ENCODE measurements at places on chromosomes 6 and 20.

GRCh38 chr20:57211406-57211805 is 55.0 kb downstream of the BMP7 start:
- DNase-seq = no peak

GRCh38 chr6:22249711-22250350 is 47.0 kb downstream of the PRL start:
- no peak for DNase-seq

- DNase-seq = no peak
Measured at GRCh38 chr20:20465252-20465651, 97.3 kb downstream of the INSM1 start.

DNA sequence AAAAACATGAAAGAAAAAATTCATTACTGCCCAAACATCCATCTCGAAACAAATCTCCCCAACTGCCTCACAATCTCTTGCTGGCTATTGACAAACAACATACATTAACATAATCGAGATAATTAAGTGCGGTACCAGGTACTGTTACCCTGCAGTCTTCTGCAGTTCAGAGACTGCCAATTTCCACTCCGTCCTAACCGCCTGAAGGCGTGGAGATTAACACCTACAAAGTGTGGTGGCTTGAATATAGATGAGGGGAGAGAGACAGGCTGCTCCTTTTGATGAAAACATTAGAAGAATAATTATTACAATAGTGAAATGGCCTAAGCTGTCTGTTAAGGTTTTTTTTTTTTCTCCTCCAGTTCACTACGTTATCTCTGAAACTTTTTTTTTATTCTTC is 258.9 kb upstream of the SOX4 start:
- DNase-seq = no peak

DNA sequence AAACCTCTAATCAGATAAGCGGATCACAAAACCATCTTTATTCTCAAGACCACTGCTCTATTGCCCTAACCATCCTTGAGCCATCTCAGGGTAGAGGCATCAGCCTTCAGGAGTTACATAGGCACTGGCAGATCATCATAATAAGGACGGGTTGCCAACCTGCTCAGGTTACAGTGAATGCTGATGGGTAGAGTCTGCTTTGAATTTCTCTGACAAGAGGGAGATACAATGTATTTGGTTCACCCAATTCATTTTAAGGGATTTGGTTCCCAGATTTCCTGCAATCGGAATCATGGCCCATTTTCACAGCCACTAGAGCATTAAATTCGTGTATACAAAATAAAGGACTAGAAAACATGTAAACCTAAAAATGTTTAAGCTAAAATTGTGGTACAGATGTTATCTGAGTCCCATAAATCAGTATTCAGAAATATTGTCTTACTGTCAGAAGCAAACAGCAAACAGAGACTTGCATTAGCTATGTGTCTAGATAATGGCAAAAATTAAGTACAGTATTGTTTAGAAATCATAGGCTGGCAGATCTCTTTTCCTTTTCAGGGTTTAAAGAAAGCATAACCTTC is 41.9 kb upstream of the TMEM170B start:
- DNase-seq = no peak

- no peak for DNase-seq
Measured at GRCh38 chr20:22533823-22534751, 50.3 kb downstream of the FOXA2 start.

- DNase-seq = no peak
Measured at GRCh38 chr6:13946506-13946905, 21.8 kb downstream of the RNF182 start.

GRCh38 chr6:114785235-114786127 is 442.7 kb upstream of the HS3ST5 start:
- DNase-seq = no peak

DNA sequence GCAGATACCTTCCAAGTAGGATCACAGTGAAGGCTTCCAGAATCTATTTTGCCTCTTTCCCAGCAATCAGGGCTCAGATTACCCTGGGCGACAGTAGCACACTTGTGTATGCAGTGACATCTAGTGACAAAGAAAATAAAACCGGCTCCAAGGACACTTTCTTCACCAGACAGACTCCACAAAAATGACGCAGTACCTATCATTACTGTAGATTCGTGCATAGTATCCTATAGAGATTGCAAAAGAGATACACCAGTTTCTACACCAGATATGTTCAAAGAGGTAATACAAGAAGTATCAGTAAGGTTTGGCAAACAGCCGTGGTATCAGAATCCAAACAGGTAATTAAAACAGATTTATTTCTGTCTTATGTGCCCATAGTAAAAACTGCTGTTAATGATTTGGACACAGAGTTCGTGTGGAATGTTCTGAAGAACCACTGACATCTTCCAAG is 600.4 kb upstream of the JAG1 start:
- no peak for DNase-seq

- DNase-seq = peak; percentile 44
Measured at GRCh38 chr6:159008656-159009288, 8.8 kb upstream of the RSPH3 start.

GRCh38 chr6:74268815-74269599 is 573.0 kb downstream of the CD109 start:
- no peak for DNase-seq

DNA sequence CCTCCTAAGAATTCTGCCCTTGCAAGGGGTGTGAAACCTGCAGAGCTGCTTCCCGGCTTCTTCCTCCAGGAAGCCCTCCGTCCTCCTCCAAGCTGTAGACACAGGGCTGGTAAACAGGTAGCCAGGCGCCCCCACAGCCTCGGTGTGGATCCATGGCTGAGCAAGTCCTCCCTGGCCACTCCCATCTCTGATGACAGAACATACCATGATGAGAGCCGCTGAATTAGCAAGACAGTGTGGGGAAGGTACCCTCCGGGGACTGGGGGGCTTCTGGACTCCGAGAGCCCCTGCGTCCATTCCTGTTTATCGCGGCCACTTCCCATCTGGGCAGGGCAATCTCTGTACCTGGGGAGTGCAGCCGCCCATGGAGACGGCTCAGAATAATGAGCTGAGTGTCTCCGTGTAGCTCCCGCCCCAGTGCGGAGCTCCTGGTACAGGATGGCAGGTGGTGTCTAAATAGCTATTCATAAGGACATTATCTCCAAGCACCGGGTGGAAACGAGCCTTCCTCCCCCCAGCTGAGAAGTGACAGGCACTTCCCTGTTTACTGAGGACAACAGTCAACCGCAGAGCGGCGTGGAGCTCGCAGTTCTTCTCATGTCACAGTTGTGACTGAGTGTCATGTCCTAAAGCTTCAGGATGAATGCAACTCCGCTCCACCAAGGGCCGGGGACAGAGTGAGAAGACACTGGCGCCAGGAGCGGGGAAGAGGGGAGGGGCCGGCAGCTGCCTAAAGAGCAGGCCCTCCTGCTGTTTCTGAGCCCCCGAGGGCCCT is 22.7 kb upstream of the NTSR1 start:
- DNase-seq = no peak

- no peak for DNase-seq
Measured at GRCh38 chr20:58990651-58991445, 9.8 kb downstream of the NELFCD start.

DNA sequence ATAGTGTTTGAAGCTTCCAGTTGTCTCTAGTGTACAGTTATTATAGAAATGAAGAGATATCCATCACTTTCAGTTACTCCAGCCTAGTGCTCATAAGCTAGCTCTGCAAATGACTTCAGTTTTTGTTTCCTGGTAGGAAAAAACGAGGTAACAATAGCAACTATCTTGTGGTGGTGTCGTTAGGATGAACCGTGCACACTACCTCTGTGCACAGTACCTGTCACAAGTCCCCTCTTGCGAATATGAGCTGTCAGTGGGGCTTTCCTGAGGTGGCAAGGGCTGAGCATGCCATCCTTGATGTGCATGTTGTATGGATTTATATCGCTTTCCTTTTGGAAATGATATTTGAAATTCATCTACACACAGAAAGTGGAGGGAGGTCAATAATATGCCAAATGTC is 151.8 kb downstream of the ARID1B start:
- no peak for DNase-seq

DNA sequence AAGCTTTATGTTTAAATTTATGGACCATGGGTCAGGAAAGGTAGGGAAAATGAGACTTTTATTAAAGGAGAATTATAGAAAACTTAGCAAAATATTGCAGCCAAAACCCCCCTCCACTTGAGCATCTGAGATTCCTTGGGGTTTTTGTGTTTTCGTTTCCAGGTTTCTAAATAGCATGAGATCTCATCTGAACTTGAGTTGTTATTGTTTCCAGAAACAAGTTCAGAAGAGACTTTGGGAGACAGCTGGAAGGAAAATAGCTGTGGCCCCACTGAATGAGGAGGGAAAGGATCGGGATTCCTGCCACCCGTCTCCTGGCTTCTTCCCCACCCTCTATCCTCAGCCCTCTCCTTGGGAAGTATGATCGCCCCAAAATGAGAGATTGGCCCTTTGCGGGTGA is 75.5 kb downstream of the TBC1D7 start:
- DNase-seq = no peak

DNA sequence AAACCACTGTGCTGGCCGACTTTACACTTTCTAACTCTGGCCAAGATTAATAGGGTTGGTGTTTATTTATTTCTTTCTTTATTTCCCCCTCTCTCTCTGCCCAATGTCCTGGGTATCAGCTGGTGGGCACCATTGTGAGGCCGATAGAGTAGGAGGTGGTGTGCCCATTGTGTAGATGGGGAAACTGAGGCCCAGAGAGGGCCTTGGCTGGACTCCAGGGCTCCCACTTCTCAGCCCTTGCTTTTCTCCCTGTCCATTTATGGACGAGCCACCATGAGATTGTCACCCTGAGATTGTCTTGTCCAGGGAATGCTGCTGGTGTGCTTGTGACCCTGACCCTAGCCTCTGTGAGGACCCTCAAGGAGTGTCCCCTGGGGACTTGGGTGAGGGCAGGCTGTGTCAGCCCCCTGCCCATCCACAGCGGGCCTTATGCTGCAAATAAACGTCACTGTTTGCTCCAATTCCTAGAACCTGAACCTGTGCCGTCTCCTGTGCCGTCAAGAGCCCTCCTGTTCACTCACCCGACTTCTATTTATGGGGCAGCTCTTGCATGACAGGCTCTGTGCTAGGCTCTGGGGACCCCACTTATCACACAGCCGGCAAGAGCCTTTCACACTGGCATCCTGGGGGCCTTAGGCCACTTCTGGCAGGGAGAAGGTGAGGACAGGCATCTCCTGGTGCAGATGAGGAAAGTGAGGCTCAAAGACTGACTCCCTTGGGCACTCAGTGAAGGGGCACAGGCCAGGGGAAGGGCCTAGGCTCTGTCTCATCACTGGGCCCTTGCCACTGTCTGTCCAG is 24.8 kb downstream of the SUN5 start:
- peak; percentile 8 for DNase-seq

GRCh38 chr6:109253366-109253765 is 128.9 kb downstream of the CD164 start:
- DNase-seq = no peak

DNA sequence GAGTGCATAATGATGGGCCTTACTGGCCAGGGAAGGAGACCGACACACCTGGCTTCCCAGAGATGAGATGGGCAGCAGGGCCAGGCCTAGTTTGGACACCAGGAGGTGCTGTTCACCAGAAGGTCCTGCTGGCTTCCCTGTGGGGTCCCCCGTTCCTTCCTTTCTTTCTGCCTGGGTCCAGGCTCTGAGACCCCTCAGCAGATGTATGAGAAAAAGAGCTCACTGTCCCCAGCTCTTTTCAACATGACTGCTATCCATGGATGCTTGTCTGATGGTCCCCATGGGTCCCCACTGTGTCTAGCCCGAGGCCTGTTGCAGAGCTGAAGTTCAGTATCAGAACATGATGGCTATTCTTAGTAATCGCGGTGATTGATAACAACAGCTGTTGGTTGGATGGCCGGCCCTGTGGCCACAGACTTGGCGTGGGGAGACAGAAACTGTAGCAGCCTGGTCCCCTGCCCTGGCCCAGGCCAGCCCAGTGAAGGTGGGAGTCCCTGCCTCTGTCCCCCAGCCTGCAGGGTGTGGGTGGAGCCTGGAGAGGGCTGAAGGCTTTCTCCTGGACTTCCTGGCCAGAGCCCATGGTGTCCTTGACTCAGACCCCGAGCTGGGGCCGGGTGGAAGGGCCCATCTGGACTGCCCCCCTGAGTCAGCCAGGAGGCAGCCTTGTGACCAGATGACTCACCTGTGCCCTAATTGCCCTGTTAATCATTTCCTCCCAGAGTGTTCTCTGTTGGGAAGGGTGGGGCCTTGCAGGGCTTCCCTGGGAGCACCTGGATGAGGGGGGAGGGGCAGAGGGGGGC is 9.9 kb upstream of the BAK1 start:
- peak; percentile 55 for DNase-seq

DNA sequence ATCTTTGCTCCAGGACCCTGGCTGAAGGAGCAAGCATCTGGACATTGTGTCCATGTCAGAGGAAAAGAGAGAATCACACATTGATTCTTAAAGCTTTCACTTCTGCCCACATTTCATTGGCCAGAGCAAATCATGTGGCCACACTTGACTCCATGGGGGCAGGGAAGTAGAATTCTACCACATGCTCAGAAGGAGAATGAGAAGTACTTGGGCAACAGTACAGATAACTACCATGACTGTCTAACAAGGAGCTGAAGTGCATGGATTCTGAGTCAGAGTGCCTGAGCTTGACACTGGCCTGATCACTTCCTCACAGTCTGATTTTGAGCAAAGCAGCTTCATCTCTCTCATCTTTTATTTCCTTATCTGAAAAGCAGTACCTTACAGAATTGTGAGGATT is 38.6 kb downstream of the GHRH start:
- DNase-seq = no peak

- DNase-seq = no peak
Measured at GRCh38 chr6:42690872-42691271, 31.5 kb downstream of the PRPH2 start.

GRCh38 chr6:144582939-144583613 is 297.9 kb downstream of the UTRN start:
- peak; percentile 39 for DNase-seq

- DNase-seq = no peak
Measured at GRCh38 chr20:10639737-10640556, 33.9 kb downstream of the JAG1 start.

- no peak for DNase-seq
Measured at GRCh38 chr20:33262658-33263065, 20.4 kb upstream of the BPIFB1 start.

DNA sequence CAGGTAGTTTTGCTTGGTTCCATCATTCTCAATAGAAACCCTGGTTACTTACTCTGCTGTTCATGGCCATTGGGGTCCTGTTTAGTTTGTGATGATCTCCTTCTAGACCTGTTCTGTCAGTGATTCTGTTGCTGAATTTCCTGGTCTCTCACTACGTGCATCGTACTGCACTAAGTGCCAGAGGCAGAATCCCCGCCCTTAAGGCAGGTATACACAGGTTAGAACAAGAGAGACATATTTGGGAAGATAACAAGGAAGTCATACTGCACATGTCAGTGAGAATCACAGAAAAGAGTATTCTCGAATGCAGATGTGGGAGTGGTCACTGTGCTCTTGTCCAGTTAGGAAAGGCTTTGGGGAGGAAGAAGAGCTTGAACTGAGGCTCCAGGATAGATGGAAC is 148.1 kb upstream of the MYLIP start:
- no peak for DNase-seq

DNA sequence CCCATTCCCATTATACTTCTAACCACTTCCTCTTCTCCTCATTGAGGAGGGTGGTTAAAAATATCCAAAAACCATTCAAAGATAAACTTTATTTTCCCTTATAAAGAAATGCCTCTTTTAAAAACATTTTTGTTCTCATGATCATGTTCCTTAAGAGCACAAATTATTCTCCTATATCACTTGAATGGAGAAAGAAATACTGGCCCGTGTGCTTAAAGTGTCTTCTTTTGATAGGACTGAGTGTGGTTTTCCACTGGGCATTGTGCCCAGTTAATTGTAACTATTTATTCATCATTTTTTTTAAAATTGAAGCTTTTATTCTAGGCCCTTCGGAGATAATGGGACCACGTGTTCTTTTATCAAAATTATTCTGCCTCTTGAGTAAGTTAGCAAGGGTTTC is 871.5 kb downstream of the QKI start:
- DNase-seq = no peak

All from activated T-cell treated with anti-CD3 and anti-CD28 coated beads, Interleukin-2, amount 50 U/mL, for 1 hour (primary cell).